ENCODE measurements at places on chromosomes 12 and 14.

- no peak for DNase-seq
These were observed 161.6 kb upstream of the HIF1A start for GRCh38 chr14:61533513-61534255.

GRCh38 chr14:60646226-60646818 lies 3.0 kb downstream of the SIX1 start:
- no peak for DNase-seq

DNA sequence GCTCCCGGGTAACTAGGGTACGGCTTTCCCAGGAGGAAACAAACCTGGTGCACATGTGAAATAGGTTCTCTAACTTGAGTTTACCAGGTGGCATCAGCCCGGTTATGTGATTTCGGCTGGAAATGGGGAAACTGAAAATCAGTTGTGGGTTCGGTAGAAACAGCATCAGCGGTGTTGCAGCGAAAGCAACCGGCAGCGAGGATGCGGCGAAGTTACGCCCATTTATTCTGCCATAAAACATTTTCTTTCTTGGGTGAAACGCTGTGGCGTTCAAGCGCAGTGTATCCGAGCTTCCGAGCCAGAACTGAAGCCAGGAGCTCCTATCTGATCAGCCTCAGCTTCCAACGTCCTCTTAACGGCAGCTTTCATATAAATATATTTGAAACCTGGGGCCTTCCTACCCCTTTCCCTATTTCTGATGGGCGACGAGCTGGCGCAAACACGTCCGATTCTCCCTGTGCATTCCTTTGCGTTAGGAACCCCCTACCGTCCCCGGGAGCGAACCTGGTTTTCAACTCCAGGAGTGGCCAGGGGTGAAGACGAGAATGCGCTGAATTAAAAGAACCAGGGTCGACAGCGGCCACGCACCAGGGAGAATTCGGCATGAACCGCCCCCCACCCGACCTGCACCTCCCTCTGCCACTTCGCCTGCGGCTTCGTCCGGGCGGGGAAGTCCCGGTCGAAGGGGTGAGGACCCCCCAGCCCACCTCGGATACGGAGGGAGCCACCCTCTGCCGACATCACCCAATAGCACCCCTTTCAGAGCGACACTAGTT lies 1.6 kb downstream of the DPF3 start:
- no peak for DNase-seq

GRCh38 chr14:100374876-100375265 lies 51.7 kb downstream of the SLC25A47 start:
- no peak for DNase-seq

- DNase-seq = peak; percentile 28
These were observed 38.7 kb upstream of the DUSP6 start for GRCh38 chr12:89390802-89391673.

Measured in astrocyte of the cerebellum (primary cell).